ENCODE measurements at places on chromosomes 2 and 18. TPM values are rescaled to one million over a fixed set of nuclear protein-coding genes. Genes with fewer than 3 reads are reported as not detected.
A peak's percentile ranks its signal among the peaks of the same experiment; 100 is the strongest.

SLC30A3 gene
- total RNA-seq, result 18.1 TPM

SETBP1 gene
- total RNA-seq, result 5.1 TPM

SKA1 gene
- total RNA-seq, result not detected

DYSF gene
- total RNA-seq, result 99.9 TPM

SERPINB13 gene
- not detected for total RNA-seq

- no peak for DNase-seq
Measured at GRCh38 chr2:156229724-156230362, 102.7 kb downstream of the NR4A2 start.

GRCh38 chr2:170822290-170823087 is 5.8 kb downstream of the GAD1 start:
- no peak for DNase-seq

DNA sequence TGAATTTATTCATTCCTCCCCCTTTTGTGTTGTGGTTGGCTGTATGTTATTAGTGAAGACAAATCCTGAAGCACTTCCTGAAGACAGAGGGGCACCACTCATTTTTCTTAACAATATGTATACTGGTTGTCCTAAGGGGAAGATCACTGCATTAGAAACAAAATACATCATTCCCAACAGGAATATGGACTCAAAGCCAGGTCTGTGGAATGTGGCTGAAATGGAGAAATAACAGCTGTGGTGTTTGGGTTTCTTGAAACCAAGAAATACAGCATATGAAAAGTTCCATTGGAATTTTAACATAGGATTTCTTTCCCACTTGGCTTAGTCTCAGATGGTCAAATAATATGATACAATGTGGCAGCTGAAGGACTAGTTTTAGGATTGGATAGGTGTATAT is 267.6 kb downstream of the KCNE4 start:
- no peak for DNase-seq

DNA sequence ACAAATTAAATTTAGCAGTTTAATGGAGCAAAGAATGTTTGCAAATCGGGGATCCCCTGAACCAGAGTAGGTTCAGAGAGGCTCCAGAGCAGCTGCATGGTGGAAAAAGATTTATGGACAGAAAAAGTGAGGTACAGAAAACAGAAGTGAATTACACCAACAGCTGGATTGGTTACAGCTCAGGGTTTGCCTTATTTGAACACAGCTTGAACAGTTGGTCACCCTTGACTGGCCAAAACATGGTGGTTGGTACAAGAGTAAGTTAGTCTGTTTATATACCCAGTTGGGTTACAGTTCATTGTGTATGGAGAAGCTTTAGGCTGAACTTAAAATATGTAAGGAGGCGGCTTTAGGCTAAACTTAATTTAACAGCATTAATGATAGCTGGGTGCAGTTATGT is 5.4 kb upstream of the CDCA7 start:
- no peak for DNase-seq

DNA sequence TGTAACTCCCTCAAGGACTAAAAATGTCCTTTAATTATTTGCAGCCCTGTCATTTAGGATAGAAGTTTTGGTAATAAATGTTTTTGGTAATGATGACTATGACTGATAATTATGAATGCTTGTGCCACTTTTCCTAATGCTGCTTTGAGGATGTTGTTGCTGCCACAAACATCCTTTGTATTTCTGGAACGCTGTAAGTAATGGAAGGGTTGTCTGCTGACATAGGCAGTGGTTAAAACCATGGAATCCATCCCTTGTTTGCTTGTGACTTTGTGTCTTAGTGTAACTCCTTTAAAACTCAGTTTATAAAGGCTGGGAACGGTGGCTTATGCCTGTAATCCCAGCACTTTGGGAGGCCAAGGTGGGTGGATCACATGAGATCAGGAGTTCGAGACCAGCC is 19.8 kb upstream of the LPIN2 start:
- no peak for DNase-seq

DNA sequence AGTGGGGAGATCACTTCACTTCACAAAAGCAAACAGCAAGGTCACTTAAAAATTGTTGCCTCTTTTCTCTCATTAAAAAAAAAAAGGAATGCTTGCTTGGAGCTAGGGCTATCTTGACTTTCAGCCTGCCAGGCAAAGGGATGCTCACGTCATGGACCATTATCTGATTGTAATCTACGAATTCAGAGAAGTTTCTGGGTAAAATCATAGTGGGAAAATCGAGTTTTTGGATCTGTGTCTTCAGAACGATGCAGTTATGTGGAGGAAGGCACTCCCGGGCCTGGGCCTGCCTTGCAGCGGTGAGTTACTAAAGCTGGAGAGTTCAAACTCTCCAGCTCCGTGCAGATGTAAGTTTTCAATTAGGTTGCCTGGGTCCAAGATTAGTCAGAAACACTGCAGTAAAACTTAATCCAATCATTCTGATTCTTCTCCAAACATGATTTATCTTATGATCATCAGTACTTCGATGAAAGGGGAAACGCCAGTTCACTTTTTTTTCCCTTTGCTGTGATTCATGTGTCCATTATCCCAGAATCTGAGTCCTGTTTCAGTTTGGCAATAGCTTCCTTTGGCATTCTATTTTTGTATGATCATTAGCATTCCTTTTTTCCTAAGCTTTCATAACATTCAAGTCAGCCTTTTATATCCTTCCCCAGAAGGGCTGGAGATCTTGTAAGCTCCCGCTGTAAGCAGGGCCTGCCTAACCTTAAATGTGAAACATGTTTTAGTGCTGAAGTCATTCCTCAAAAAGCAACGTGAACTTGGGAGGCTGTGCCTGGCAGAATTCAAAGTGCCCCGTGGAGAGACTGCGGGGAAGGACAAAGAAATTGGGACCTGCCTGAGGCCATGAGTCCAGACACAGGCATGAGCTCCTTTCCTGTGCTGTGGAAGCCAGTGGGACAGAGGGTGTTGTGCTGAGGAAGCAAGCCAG is 119.3 kb upstream of the TWIST2 start:
- DNase-seq, result no peak

DNA sequence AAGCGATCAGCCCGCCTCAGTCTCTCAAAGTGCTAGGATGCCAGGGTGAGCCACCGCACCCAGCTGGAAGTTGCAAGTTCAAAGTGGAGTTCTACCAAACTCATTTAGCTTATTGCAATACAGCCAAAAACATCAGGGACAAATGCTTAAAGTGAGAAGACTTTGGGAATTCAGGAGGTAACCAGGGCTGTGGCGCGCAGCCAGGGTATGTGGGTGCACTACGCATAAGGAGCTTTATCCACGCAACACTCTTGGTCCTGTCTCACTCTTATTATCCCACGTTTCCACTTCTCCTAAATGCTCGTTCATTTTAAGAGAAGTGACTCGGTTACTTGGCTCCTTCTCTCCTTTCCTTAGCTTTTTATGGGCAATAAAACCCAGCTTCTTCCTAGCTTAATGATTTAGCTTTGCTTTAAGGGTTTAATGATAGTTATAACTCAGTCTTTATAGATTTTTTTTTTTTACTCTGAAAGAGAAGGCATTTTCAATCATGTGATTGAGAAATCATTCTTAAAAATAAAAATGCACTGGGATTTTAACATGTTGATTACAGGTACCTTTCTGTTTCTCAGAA is 199.8 kb downstream of the KCNE4 start:
- DNase-seq, result no peak

GRCh38 chr18:59918320-59918755 is 18.5 kb downstream of the PMAIP1 start:
- DNase-seq, result peak; percentile 30

DNA sequence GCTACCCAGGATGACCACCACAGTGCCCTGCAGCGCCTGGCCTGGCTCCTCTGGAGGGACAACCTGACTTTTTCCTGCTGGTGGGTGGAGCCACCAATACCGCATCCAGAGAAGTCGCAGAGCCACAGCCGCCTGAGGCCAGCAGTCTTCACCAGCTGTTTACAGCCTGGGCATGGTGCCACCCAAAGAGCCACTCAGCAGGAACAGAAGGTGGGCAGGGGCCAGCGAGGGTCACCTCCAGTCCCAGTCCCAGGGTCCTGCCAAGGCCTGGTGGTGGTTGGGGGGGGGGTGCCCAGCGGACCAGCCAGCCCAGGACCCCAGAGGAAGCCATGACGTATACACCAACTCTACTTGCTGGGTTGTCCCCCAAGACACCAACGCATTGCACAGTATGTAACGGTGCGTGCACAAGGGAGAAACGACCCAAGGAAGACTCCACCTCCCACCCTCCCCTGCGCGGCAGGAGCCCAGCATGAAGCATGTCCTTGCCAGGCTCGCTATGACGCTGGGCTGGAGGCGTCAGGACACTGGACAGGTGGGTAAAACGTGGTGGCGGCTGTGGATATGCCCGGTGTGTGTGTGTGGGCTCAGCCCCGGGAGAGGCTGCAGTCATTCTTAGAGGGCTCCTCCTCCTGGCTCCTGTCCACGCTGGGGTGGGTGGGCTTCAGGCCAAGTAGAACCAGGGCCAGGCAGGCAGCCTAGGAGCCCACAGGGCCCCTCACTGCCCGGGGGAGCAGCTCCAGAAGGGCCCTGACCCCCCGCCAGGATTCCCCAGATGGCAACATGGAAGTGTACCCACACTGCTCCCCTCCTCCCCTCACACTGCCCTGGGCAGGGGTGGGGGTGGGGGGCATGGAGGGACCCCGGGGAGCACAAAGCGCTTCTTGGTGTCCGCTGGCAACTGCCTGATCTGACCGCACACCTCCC is 49.3 kb downstream of the HS6ST1 start:
- DNase-seq, result no peak

GRCh38 chr2:66048667-66049066 is 386.3 kb upstream of the MEIS1 start:
- DNase-seq, result no peak

DNA sequence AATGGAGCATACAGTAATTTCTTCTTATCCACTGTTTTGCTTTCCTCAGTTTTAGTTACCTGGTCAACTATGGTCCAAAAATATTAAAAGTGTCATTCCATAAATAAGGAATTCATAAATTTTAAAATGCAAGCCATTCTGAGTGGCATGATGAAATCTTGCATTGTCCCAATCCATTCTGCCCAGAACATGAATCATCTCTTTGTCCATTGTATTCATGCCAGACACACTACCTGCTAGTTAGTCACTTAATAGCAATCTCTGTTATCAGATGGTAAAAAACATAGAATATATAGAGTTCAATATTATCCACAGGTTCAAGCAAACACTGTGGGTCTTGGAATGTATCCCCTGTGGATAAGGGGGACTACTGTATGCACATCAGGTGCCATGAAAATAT is 872.2 kb upstream of the NXPH2 start:
- no peak for DNase-seq

GRCh38 chr2:70855667-70856066 is 20.1 kb upstream of the CD207 start:
- DNase-seq, result no peak

DNA sequence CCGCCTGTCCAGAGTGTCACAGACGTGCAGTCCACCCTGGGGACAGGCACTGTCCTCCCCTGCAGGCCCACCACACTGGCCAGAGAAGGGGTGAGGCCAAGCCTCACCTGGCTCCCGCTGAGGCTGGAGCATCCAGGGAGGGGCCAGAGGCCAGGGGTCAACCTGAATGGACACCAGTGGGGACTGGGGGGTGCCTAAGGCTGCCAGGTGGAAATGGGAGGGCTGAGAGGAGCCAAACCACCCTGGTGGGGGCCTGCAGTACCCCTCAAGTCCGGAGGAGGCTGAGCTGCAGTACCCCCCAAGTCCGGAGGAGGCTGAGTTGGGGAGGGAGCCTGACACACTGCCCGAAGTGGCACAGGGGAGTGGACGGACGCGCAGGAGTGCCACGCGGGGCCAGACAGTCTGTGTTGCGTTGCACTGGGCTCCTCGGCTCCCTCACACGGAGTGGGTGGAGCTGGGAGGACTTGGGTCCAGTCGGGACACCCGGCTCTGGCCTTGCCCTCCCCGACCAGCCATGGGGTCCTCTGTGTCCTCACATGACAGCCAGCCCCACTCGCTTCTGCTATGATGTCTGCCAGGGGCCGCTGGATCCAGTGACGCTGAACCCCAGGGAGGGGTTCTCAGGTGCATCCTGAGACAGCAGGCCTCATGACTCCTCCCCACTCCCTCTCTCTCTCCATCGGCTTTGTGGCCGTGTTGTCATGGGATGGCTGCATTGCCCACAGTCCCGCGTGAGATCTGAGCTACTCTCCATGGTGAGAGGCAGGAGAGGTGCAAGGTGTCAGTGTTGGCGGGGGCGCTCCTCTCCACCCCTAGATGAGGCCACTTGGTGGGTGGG is 22.3 kb upstream of the GPC1 start:
- DNase-seq, result peak; percentile 23

GRCh38 chr2:98445177-98445682 is 572 bp downstream of the INPP4A start:
- DNase-seq, result no peak

DNA sequence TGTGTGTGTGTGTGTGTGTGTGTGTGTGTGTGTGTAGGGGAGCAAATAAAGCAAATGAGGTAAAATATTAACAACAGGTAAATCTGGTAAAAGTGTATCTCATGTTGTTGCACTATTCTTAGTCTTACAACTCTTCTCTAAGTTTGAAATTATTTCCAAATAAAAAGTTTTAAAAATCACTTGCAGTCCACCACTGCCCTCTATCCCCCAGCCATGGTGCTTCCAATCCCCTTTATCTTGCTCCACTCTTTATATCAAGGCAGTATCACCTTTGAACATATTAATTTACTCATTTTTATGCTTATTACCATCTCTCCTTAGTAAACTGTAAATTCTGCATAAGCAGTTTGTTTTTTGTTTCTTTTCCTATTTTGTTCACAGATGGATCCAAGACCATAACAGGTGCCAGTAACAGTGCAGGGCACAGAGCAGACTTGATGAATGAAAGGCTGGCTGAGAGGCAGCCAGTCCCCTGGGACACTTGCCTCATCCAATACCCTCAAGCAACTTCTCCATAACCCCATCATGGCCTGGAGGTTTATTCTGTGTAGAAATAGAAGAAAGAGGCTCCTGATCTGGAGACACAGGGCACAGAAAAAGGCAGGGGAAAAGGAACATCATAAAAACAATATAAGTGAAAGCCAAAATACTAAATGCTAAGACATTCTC is 67.6 kb downstream of the LDAH start:
- DNase-seq, result no peak

- DNase-seq, result no peak
Measured at GRCh38 chr2:173086518-173087213, 11.0 kb downstream of the MAP3K20 start.

DNA sequence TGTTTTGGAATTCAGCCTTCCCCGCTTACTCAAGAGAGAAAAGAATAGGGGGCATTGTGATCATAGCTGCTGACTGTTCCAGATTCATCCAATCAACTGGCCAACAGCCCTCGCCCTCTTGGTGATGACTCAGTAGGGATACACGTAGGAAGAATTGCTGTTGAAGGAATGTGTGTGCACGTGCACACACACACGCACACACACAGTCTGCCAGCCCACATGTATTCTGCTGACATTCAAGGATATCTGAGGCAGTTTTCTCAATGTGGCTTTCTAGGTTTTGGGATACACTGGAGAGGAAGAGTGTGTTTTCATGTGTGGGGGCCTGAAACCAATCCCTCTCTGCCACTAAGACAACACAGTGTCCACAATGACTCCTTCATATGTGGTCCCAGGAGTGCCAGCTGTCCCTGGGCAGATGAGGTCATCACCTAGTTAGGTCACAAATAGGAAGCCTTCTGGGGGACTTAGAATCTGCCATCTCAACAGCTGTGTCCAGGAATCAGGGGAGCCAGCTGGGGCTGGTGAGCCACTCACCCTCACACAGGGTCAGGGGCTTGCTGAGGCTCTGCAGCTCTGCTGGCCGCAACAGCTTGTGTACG is 352.6 kb downstream of the SS18 start:
- no peak for DNase-seq

- no peak for DNase-seq
Measured at GRCh38 chr2:54611830-54612545, 111.5 kb upstream of the EML6 start.

GRCh38 chr2:159185401-159186130 is 100.9 kb downstream of the WDSUB1 start:
- DNase-seq, result no peak
